ENCODE measurements at places on chromosomes 4 and X.

GRCh38 chr4:138560448-138560847 is 318.3 kb upstream of the SLC7A11 start:
- DNase-seq, result no peak

GRCh38 chrX:47169726-47170515 is 23.7 kb upstream of the UBA1 start:
- DNase-seq, result no peak

- no peak for DNase-seq
These were observed 456.3 kb downstream of the DTHD1 start for GRCh38 chr4:36737691-36738090.

DNA sequence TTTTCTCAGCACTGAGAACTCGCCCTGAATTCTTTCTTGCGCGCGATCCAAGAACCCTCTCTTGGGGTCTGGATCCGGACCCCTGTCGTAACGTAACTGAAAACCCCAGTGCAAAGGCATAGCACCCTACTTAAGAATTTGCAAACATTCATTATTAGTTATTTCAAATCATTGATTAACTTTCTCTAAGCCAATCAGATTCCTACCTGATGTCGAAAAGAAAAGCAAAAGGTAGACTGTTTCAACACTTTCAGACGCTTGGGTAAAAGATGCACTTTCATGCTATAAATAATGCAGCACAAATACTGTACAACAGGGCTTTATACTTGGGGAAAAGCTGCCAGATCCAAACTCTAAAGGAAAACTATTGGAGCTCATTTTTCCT is 817 bp upstream of the WDR19 start:
- no peak for DNase-seq

All from activated T-cell treated with anti-CD3 and anti-CD28 coated beads for 48 hours (primary cell).